ENCODE measurements at places on chromosomes 5 and 9.

- no peak for DNase-seq
Measured at GRCh38 chr9:5554254-5554653, 43.9 kb downstream of the PDCD1LG2 start.

DNA sequence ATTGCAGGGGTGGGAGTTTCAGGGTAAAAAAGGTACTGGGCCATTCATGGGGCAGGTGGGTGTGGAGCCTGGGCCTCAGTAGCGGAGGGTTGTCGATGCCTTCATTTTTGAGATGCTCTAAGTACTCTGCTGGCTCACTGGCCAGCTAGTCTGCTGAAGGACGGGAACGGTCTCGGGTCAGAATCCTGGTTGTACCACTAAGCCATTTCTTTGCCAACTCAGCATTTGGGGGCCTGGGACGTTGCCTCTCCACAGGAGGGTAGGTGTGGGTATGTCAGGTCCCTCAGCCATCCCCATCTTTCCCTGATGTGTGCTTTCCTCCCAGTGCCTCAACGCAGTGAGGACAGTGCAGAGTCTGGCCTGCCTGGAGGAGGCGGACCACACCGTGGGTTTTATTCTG is 25.1 kb downstream of the SH3GLB2 start:
- no peak for DNase-seq

DNA sequence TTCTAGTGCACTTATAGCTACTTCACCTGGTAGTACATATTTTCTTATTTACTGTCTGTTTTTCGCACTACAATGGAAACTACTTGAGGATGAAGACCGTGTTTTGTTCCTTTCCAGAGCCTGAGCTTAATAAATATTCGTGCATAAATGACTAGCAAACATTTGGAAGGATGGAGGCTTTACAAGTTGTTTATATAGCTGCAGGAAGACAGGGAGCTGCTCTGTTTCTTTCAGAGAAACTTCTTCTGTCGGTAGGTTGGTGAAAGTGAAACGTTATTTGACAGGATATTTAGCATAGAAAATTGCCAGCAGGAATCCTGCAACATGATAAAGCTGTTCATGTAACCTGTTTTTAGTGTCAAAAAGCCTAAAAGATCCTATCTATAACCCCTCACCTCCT is 210.6 kb downstream of the PCSK5 start:
- no peak for DNase-seq

DNA sequence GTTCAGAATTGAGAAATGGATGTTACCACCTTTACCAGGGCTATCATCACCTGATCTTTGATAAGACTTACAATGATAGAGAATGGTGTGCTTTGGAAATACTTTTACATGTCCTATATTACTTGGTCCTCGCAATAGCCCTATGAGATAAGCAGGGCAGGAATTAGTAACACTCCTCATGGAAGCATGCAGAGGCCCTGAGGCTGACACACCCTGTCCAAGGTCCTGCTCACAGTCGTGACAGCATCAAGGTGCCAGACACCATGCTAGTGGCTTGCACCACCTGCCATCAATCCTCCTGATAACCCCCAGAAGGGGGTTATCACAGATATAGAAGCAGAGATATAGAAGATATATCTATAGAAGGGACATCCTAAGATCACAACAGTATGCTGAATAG is 216.8 kb upstream of the TBC1D2 start:
- DNase-seq: no peak

GRCh38 chr5:168413062-168413461 is 73.2 kb upstream of the RARS1 start:
- DNase-seq: no peak

DNA sequence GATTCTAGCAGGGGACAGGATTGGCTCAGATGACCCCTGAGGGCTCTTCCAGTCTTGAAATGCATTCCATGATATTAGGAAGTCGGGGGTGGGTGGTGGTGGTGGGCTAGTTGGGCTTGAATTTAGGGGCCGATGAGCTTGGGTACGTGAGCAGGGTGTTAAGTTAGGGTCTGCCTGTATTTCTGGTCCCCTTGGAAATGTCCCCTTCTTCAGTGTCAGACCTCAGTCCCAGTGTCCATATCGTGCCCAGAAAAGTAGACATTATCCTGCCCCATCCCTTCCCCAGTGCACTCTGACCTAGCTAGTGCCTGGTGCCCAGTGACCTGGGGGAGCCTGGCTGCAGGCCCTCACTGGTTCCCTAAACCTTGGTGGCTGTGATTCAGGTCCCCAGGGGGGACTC is 2.9 kb upstream of the MYOZ3 start:
- no peak for DNase-seq

DNA sequence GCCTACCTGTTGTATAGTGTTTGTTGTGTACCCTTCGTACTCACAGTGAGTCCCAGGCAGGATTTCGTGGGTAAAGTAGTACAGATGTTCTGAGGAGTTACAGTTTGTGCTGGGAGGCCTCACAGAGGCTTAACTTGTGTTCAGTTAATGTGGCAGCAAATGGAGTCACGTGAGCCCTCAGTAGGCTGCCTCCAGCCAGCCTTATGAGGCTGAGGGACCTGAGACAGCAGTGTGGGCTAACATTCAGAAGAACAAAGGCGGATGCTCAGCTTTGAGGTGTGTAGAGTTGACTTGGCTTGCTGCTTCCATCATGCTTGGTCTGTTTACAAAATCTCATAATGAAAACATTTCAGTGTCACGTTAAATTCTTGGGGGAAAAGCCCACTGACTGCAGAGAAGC is 118.1 kb downstream of the TRIO start:
- DNase-seq: no peak

DNA sequence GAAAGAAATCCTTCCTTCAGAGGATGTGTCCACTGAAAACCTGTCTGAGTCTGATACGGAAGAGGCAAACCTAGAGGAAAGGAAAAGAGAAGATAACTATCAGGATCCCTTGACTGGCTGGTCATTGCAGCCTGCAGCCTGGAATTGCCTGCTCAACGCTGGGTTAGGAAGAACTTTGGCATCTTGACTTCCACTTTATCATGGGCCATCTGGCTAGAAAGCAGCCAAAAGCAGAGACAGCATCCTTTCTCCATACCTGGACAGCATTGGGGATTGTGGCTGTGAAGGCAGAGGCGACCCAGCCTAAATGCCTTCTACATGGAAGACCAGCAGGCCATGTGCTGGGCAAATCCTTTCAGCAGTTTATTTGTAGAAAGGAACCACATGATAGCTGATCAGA is 58.7 kb upstream of the PTPN3 start:
- DNase-seq: no peak

- DNase-seq: no peak
Measured at GRCh38 chr9:107112707-107113243, 170.3 kb upstream of the RAD23B start.

Measured in right renal cortex interstitium (tissue), 3 donors.